CD4-positive, alpha-beta T cell treated with Interleukin-10 for 1 hour (primary cell): ENCODE measurements at places on chromosomes 2 and 18.
A peak's percentile ranks its signal among the peaks of the same experiment; 100 is the strongest.

DNA sequence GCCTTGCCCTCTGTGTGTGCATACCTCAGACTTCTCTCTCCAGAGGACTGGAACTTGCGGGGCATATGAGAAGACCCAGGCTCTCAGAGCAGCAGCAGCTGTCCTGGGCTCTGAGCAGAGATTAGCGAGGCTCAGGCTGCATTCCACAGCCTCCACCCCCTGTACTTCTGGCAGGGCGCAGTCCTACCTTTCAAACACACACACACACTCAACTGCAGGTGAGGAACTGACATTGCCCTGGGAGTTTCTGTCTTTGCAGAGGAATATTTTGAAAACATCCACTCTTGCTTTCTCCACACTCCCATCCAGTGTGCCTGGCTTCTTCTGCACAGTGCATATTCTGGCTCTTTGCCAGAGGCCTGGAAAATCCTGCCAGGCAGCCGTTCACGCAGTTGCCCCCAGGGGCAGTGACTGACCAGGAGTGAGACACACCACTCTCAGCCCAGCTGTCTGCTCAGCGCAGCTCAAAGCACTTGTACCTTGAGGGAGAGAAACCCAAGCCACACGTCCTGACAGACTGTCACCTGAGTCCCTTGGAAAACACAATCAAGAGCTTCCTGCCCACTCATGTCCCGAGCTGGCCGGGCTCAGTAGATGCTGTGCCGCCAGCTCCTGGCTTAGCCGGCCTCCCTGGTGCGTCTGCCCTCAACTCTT is 460.8 kb downstream of the RNF144A start:
- no peak for DNase-seq

DNA sequence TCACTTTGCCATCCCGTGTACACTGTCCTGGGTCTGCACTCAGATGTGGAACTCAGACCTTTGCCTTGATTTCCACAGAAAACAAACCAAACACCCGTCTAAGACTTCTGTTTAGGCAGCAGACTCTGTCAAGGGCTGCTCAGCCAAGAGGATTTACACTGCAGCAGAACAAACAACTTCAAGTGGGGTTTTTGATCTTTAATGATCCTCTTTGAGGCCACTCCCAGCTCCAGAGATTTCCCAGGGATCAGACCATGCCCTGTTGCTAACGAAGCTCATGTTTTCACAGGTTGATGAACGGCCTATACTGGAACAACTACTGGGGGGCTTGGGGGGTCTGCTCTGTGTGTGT is 52.5 kb upstream of the LGALSL start:
- DNase-seq, result no peak

DNA sequence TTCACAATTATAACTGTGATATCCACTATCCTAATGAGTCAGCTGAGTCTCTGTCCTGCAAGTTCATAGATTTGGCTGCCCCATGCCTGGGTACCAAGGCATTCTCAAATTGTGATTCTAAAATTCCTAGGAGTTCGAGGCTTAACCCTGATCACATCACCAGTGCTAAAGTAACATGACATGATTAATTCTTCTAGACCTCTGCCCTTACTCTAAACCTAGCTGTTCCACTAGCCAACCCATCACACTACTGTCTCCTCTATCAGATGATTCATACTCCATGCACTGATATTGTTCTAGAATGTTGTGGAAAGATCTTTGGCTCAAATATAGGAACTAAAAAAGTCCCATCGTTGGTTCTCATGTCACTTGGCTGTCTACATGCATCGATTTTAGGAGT is 487.6 kb downstream of the PIK3C3 start:
- no peak for DNase-seq

DNA sequence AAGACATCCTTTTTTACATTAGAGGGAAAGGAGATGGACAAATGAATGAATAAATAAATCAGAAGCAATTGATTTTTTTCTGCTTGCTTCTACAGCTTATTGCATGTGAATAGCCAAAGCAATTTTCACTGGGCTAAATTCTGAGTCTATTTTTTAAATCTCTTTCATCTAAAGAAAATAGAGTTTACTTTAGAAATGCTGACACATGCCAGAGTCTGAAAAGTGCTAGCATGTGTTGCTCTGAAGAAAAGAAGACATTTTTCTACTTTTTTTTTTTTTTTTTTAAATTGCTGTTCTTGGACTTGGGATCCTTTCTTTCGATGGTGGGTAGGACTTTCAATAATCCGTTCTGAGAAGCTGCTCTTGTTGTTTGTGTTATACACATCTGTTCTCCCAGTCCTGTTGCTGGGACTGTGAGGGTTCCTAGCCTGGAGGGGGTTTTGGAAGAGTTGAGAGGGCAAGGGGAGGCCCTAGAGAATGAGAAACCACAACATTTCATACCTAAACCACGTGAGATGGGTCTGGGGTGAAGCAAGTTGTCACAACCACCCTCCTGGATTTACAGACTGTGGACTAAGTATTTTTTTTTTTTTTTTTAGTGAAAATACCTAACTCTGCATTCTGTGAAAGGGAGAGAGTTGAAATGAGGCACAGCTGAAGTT is 193.5 kb downstream of the PRKCE start:
- DNase-seq, result no peak

- no peak for DNase-seq
These were observed 219.6 kb downstream of the CYP26B1 start for GRCh38 chr2:71927757-71928715.

DNA sequence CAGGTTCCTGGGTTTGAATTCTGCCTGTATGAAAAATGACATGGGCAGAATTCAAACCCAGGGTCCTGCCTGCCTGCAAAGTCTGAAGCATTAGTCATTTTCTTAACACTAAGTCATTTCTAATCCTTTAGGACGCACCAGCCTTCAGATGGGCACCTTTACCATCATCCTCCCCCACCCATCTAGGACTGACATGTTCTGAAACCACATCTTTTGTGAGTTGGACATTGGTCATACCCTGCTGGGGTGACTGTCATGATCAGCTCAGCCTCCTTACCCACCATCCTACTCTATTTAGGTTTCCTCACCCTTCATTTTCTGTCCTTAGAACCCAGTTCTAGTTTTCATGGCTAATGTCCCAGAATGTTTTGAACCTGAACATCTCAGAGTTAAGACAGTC is 104.9 kb downstream of the TRIB2 start:
- DNase-seq, result no peak

GRCh38 chr18:75728621-75729020 is 301.1 kb upstream of the SMIM21 start:
- DNase-seq, result no peak

DNA sequence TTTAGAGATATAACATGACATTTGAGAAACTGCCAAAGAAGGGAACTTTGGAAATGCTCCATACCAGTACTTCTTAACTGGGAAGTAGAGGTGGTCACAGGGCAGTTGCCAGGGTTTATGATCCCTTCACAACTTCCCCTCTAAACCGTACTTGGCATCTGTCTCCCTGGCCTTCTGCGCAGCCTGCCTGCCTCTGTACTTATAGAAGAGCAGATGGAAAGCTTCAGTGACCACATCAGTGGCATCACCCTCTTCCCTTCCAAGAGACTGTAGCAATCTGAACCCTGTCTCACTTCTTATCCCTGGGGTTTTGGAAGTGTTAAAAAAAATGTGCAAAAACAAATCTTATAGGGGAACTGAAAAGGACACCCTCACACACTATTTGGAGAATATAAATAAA is 64.1 kb downstream of the EIF2AK3 start:
- DNase-seq, result no peak

- DNase-seq, result peak; percentile 63
These were observed 4.8 kb upstream of the STAT4 start for GRCh38 chr2:191155608-191156071.

GRCh38 chr2:85678794-85679672 is 11.0 kb upstream of the SFTPB start:
- peak; percentile 76 for DNase-seq

- no peak for DNase-seq
These were observed 25.1 kb downstream of the TTC39C start for GRCh38 chr18:24039671-24040070.

- DNase-seq, result no peak
These were observed 117.6 kb downstream of the BIRC6 start for GRCh38 chr2:32474381-32474780.

- no peak for DNase-seq
These were observed 8.1 kb upstream of the ATP6V1B1 start for GRCh38 chr2:70927641-70928040.

GRCh38 chr2:30165050-30165520 is 18.3 kb downstream of the YPEL5 start:
- DNase-seq, result peak; percentile 86

DNA sequence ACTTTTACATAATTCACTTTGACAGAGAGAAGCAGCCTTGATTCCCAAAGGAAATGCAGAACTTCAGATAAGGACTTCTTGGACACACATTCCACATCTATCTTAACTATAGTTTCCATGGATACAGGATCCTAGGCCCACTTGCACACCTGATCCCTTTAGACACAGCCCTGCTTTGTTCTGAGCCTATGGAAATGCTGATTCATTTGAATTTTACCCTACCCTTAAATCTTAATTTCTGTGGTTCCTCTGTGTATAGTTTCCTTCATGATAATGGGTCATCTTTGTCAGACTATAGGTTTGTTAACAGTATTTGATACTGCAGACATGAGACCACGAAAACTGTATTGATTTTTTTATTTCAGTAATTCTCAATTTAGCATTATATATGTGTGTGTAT is 77.4 kb downstream of the ACTR3 start:
- DNase-seq, result no peak

GRCh38 chr18:2961821-2962220 is 51.1 kb downstream of the LPIN2 start:
- DNase-seq, result no peak

DNA sequence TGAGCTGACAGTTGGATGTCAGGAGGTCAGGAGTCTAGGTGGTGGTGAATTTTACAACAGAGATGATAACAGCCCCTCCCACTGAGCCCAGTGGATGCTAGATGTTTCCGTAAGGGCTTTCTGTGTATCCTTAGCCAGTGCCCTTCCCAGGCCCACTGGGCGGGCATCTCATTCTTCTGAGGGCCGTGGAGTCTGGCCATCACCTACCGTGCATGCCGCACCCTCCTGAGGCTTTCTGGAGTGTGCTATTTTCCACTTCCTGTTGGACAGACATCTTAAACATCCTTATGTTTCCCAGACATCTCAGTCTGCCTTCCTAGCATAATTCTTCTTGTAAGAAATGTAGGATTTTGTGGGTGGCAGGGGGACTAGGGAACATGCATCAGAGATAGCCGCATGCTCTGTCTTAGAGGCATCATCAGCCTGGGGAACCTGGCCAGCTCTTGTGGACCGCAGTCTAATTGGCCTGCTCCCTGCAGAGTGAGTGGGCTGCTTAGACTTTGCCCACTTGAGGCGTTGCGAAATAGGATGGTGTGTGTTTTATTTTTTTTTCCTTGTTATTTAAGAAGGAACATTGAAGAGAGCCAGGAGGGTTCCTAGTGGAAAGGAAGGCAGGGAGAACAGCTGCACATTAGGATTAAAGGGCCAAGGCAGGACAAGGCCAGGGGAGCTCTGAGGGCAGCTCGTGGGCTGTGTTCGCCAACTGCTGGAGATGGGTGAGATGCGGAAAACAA is 135.8 kb downstream of the SH3RF3 start:
- DNase-seq, result no peak

- DNase-seq, result no peak
These were observed 410.1 kb upstream of the TCF4 start for GRCh38 chr18:55998071-55998522.

DNA sequence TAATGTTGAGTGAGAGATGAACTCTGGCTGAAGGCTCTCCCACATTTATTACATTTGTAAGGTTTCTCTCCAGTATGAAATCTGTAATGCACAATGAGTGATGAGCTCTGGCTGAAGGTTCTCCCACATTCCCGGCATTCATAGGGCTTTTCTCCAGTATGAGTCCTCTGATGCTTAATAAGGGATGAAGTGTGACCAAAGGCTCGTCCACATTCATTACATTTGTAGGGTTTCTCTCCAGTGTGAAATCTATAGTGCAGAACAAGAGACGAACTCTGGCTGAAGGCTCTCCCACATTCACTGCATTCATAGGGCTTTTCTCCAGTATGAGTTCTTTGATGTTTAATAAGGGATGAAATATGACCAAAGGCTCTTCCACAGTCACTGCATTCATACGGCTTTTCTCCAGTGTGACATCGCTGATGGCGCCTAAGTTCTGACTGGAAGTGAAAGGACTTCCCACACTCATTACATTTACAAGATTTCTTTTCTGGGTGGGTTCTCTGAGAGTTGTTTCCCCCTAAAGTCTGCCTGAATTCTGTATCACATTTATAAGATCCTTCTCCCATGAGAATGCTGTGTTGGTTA is 10.2 kb downstream of the ZNF514 start:
- no peak for DNase-seq

- no peak for DNase-seq
These were observed 254.8 kb downstream of the CDH2 start for GRCh38 chr18:27921904-27922751.

- DNase-seq, result no peak
These were observed 195.3 kb downstream of the FHOD3 start for GRCh38 chr18:36492604-36493329.

DNA sequence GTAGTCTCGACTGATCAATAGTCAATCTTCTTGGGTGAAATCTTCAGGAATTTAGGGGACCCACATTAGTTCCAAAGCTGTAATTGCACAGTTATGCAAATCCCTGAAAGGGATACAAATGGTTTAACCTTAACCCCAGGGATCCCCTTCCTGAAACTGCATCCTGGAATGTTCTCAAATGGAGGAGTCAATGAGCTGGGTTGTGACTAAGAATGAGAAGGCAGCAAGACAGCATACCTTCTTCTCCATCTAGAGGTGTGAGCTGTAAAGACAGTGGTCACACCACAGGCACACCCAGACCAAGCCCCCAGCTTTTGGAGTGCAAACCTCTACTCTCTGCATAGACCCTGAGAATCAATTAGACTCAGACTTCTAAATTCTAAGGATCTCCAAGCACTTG is 164.7 kb upstream of the MEIS1 start:
- DNase-seq, result no peak

GRCh38 chr18:38042211-38042890 is 476.8 kb upstream of the CELF4 start:
- no peak for DNase-seq

GRCh38 chr2:85988175-85988913 is 99.6 kb upstream of the ST3GAL5 start:
- DNase-seq, result no peak

DNA sequence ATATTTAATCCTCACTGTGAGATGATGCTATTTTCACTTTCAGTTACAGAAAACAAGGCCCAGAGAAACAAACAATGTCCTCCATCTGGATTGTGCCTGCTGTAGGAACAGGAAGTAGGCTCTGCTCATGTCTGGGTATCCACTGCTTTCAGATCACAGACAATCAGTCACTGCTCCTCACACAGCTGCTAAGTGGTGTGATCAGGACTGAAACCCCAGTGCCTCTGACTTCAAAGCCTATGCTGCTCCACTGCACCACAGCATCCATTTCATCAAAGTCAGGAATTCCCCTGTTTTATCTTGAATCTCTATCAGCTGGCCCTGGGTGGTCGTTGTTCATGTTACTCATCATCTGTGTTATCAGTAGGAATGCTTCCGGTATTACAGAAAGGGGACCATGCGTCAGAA is 303.8 kb upstream of the TRIB2 start:
- peak; percentile 59 for DNase-seq
